ENCODE measurements at places on chromosomes 5 and 9.

DNA sequence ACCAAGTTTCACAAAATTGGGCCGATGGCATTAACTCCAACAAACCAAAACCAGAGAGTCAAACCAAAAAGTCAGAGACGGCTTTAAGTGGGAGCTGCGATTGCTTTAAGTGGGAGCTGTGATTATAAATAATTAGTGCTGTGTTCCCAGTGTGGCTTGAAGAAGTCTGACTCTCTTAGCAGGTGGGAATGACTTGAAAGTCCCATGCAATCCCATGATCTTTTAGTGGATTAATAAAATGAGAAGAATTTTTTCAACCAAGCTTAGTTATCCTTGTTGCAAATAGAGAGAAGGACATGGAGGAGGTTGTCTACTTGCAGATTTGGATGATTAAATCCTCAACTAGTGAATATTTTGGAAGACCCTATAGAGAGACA, 68.5 kb downstream of the MYO10 start:
- DNase-seq: no peak

DNA sequence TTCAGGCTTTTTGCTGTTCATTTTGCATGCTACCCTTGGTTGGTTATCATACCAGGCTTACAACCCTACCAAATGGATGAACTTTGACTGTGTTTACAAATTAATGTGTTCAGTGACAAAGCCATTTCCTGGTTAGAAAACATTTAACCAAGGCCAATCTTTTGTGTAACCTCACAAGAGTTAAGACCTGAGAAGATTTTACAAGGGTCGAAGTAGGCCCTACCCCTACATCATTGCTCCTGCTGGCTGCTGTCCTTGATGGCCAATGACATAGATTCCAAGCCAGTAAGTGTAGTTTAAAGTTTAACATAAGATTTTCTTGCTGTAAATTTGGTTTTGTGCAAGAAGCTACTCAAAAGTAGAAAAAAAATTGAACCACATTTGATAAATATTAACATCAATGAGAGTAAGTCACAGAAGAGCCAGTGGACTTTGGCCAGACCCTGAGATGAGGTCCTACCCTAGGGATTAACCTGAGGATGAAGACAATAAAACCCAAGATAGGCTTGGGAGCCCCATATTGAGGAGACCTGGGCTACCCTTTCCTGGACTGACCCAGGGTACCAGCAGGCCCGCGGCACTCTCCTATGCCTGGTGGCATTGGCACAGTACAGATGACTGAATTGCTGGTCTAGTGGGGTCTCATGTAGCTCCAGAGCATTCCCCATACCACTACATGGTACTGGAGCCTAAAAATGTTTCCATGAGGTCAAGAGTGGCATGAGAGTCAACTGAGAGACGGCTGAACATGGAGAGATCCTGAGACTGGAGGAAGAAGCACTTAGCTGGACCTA, 8.3 kb downstream of the C1QTNF3 start:
- DNase-seq: no peak

GRCh38 chr5:38546691-38547146, 9.7 kb downstream of the LIFR start:
- DNase-seq: no peak

GRCh38 chr5:172775326-172776234, 4.6 kb upstream of the DUSP1 start:
- DNase-seq: no peak

GRCh38 chr5:29197631-29198454, 1995.6 kb upstream of the CDH6 start:
- no peak for DNase-seq
